IMR-90 (cell line): ENCODE measurements at places on chromosomes 4 and X. TPM values are rescaled to one million over a fixed set of nuclear protein-coding genes. Genes with fewer than 3 reads are reported as not detected.

GRCh38 chr4:145316897-145317574, 136.6 kb upstream of the OTUD4 start:
- DNase-seq, result no peak

DNA sequence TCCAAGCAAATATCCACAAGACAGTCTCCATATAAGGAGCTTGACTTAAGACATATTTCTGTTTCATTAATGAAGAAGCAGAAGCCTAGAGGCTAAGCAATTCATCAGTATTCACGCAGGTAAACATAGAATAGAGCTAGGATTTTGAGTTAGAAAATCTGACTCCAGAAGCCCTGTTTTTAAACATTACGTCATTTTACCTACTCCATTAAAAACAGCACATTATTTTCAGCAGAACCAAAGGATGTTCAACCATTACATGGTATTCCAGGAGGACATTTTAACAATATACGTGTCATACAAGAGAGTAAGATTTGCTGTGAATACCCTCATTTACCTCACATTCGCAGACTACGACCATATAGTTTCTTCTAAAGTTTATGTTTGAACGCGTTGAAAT, 403.3 kb upstream of the TRAM1L1 start:
- no peak for DNase-seq

DNA sequence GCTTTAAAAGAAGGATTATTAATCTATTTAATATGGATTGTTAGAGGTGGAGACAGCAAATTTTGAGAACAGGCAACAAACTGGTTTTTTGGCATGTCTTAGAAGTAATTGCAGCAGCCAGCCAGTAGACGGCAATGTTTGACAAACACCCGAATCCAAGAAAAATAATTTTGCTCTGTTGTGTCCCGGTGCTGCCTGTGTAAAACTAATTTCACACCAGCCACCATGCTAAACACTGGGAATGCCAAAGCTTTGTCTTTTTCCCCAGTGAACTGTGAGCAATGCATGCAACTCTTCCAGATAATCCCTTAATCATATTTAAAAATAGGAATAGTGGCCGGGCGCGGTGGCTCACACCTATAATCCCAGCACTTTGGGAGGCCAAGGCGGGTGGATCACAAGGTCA, 25.9 kb downstream of the SMIM31 start:
- peak; percentile 31 for DNase-seq

GRCh38 chr4:11729548-11729947, 300.9 kb upstream of the HS3ST1 start:
- peak; percentile 56 for DNase-seq

GRCh38 chr4:151721466-151721865, 39.3 kb downstream of the GATB start:
- no peak for DNase-seq

- peak; percentile 50 for DNase-seq
Measured at GRCh38 chrX:23554304-23554703, 113.0 kb upstream of the PRDX4 start.

Gene CLTRN
- under 0.01 TPM in 2 replicates for total RNA-seq

Gene CT45A7
- not detected in 2 replicates for total RNA-seq

DNA sequence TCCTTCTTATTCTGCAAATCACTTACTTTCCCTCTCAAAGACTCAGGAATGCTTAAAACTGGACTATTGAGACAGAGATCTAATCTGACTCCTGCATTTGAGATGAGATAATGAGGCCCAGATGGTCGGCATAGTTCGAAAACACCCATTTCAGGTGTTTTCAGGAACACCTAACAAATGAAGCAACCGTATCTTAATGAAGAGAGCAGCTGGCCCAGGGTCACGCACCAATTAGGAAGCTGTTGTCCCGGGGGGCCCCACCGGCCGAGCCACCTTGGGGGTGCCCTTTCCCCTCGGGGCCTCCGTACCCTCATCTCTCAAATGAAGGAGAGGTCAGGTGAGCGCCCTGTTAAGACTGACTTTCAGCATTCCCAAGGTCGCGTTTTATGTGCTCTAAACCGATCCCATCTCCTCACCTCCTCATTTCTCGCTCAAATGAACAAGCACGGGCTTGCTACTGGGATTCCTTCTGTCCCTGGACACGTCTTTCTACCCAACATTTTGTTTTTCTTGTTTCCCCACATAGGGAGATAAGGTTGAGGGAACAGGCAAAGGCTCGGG, 824 bp downstream of the LRPAP1 start:
- no peak for DNase-seq

Gene PRRG3
- total RNA-seq, result not detected in 2 replicates

GRCh38 chr4:25865586-25865985, 2.8 kb upstream of the SEL1L3 start:
- DNase-seq, result no peak

- no peak for DNase-seq
Measured at GRCh38 chr4:78162821-78163220, 105.7 kb downstream of the FRAS1 start.

Gene SMIM10L2A
- under 0.01 TPM in 2 replicates for total RNA-seq

DNA sequence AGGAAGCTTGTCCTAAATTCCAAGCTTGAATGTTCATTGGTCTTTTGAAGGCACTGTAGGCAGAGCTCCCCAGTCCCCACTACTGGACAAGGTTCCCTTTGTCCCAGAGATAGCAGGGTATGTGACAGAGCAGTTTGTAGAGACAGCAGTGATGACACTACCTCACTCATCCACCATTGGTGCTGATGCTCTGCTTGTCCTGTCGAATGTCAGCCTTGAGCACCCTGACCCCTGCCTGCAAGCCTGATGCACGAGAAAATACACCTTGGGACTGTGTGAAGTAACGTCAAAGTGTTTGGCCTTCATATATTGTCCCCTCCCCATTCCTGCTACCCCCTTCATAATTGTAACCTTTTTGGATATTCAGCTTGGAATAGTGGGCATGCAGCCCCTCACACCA, 188.9 kb upstream of the EOLA2 start:
- no peak for DNase-seq

Gene SERPINA7
- not detected in 2 replicates for total RNA-seq

DNA sequence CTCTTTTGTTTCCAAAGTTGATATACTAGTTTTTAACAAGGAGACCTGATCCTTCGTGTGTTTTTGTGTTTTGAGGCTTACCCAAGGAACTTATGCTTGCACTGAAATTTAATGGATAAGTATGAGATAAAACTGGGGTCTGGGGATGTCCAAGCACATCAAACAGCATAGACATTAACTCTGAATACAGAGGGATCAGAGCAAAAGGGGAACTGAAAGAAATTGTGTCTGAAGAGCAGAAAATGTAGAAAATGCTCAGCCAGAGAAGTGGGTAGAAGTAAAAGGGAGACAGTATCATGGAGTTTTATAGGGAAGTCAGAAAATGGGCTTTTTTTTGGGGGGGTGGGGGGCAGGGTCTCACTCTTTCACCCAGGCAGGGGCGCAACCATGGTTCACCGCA, 695.4 kb downstream of the ARAP2 start:
- no peak for DNase-seq

GRCh38 chr4:11438647-11439046, 10.0 kb upstream of the HS3ST1 start:
- DNase-seq, result no peak

Gene GC
- total RNA-seq, result not detected in 2 replicates

DNA sequence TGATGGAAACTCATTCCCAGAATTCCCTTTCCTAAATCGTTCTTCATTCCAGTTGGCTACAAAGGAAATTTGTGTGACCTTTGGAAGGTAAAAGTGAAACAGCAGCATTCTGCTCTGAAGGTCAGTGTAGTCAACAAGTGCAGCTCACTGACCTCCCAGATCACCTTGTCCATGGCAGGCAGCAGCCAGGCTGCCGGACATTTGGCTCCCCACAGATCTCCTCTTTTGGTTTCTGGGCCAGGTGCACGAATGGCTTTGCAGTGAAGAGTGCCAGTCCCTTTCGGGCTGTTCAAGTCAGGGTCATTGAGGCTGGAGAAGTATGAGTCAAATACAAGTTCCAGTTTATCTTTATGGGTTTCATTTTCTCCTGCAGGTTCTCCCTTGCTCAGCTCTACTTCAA, 14.3 kb downstream of the GPRIN3 start:
- no peak for DNase-seq

GRCh38 chr4:110411574-110412011, 64.4 kb upstream of the ENPEP start:
- no peak for DNase-seq

Gene NXF2B
- total RNA-seq, result not detected in 2 replicates
